Stimulated activated CD4-positive, alpha-beta T cell treated with anti-CD3 and anti-CD28 coated beads, Interleukin-15, amount 100 ng/mL, for 1 hour (primary cell): ENCODE measurements at places on chromosomes 7 and 10.

- DNase-seq = no peak
These were observed 10.3 kb downstream of the FAM3C start for GRCh38 chr7:121385800-121386179.

DNA sequence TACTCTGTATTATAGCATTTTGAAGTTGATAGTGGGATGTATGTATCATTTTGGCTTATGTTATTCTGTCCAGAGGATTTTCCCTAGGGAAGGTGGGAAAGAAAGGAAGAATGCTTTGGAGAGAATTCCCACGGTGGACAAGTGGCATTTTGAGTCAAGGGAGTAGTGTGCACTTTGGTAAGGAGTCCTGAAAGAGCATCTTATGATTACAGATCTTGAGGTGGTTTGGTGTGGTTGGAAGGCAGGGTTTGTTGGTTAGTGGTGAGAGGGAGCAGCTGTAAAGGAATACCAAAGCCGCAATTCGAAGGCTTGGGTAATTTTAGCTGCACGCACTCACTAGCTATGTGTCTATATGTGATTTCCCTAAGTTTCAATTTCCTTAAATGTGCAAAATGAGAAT is 16.1 kb downstream of the CCSER2 start:
- no peak for DNase-seq

- DNase-seq = no peak
These were observed 130.5 kb upstream of the CDK13 start for GRCh38 chr7:39819514-39819913.

GRCh38 chr7:48182718-48183369 is 11.6 kb downstream of the ABCA13 start:
- no peak for DNase-seq
